Hepatocyte (in vitro differentiated cells): ENCODE measurements at places on chromosomes 16 and 17. TPM values are rescaled to one million over a fixed set of nuclear protein-coding genes. Genes with fewer than 3 reads are reported as not detected.
A peak's percentile ranks its signal among the peaks of the same experiment; 100 is the strongest.

DNA sequence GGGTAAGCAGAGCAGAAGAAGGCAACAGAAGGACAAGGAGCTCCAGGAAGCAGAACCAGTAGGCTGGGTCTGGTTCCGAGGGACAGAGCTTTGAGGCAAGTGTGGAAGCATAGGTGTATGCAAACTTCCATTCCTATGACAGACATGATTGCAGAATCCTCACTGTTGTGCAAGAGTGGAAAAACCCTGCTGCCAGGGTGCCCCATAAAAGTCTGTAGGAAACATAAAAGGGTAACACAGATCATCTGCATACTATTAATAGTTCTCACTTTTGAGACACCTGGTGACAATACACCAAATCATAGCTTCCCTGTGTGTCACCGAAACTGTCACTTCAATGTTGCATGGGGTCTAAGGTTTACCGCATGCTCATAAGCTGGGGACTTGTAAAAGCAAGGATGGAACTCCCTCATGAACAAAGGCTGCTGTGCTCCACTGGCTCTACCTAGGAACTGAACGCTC is 39.7 kb downstream of the ARHGAP17 start:
- DNase-seq, result peak; percentile 45

- peak; percentile 68 for DNase-seq
These were observed 7.4 kb downstream of the CMIP start for GRCh38 chr16:81451753-81452680.

GRCh38 chr17:79202480-79202879 is 127.9 kb downstream of the ENGASE start:
- DNase-seq, result no peak

DNA sequence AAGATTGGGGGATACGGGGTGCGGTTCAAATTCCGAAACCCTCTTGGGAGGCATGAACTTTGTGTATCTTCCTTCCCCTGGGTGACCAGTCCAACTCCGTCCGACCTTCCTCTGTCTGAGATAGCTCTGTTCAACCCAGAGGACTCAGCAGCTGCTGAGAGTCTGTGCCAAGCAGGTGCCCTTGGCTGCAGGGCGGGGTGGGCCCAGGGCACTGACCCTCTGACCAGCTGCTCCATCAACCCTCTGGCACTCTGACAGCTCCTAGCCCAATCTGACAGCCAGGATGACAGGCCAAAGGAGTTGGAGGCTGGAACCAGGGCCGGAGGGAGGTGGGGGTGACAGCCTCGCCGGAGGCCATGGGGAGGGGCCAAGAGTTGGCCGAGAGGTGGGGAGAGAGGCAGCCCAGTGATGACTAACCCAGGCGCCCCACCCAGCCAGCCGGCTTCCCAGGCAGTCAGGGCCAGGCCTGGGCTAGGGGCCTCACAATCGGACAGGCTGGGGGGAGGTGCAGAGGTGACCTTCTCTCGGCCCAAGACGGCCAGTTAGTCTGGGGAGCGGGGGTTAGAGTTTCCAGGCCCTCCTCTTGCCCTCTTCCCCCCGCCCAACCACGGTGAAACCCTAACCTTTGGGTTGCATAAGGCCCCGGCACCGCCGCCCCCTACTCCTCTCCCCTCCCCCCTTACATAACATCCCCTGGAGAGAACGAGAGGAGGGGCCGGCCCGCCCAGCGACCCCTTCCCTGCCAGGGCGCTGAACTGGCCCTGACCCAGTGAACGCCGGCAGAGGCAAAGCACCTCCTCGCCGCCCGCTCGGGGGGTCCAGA is 5.0 kb upstream of the TLCD2 start:
- peak; percentile 95 for DNase-seq

DNA sequence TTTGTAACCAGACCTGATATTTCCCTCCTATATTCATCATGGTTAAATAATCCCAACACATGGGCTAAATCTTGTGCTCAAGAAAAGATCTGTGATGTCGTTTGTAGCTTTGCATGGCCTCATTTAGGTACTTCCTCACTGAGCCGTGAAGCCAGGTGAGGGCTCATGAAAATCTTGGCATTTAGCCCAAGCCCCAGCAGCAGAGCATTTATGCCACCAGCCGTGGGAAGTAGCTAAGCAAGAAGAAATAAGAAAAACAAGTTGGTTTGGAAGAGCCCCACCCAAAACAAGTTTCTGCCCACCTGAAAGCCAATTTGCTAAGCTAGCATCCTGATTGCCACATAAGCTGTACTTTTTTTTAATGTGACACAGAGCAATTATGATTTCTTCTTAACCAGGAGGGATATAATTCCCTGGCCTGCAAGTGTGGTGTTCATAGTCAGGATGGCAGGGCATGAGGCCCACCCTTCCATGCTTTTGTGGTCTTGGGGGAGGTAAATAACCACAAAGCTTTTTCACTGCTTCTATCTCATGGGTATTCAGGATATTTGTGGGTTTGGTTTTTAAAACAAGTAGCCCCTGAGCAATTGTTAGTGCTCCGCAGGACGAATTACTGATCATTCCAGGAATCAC is 10.5 kb downstream of the TMIGD1 start:
- DNase-seq, result no peak

DNA sequence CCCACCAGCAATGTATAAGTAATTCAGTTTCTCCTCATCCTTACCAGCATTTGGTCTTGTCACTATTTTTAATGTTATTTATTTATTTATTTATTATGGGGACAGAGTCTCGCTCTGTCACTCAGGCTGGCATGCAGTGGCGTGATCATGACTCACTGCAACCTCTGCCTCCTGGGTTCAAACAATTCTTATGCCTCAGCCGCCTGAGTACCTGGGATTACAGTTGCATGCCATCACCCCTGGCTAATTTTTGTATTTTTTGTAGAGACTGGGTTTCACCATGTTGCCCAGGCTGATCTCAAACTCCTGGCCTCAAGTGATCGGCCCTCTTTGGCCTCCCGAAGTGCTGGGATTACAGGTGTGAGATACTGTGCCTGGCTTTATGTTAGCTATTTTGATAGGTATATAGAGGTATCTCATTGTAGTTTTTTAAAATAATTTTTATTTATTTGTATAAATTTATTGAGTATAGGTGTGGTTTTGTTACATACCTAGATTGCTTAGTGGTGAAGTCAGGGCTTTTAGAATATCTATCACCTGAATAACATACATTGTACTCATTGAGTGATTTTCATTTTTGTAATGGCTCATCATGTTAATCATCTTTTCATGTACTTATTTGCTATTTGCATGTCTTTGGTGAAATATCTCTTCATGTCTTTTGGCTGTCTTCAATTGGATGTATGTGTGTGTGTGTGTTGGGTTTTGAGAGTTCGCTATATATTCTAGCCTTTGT is 53.3 kb downstream of the TANC2 start:
- no peak for DNase-seq

GRCh38 chr17:56779322-56779721 is 54.4 kb downstream of the C17orf67 start:
- DNase-seq, result no peak

The IRF8 gene
- total RNA-seq, result 7.2 and 8.4 TPM in 2 replicates

The YBX2 gene
- 1.4 and 1.7 TPM in 2 replicates for total RNA-seq
